Activated CD8-positive, alpha-beta T cell treated with anti-CD3 and anti-CD28 coated beads, Interleukin-2, amount 10 ng/mL, durations not matched to agents 7 days and 5 days (primary cell): ENCODE measurements at places on chromosomes 6 and 20. TPM values are rescaled to one million over a fixed set of nuclear protein-coding genes. Genes with fewer than 3 reads are reported as not detected.
A peak's percentile ranks its signal among the peaks of the same experiment; 100 is the strongest.

DNA sequence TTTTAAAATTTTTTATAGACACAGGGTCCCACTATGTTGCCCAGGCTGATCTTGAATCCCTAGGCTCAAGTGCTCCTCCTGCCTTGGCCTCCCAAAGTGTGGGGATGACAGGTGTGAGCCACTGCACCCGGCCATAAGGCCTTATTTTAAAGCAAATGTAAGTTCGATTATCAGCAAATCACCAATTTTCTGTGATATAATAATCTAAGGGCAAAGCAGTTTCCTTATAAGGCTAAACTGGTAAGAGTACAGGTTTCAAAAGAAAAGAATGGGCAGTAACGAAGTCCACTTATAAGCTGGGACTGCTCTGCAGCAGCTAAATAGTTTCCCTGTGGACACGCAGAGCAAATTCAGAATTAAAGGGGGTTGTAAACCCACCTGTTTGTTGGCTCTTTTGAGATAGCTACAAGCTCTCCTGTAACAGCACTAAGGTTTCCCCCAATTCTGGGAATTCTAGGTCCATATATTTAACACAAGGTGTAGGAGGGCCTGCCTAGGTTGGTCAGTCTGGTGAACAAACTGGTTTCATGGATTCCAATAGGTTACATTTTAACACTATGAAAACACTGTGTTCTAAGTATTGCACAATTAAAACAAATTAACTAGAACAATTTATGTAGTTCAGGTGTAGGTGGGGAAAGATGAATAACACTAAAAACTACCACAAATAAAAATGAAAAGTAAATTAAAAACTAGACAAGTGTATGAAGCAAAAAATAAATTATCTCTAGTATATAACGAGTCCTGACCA is 26.3 kb downstream of the LHFPL5 start:
- H3K4me1 ChIP-seq: no peaks in the 10 kb centered on the region
- no peaks in the 10 kb centered on the region for H3K27me3 ChIP-seq
- peaks cover 29% of the 10 kb centered on the region for H3K36me3 ChIP-seq

PXMP4 gene
- 17.7 TPM for total RNA-seq

DNA sequence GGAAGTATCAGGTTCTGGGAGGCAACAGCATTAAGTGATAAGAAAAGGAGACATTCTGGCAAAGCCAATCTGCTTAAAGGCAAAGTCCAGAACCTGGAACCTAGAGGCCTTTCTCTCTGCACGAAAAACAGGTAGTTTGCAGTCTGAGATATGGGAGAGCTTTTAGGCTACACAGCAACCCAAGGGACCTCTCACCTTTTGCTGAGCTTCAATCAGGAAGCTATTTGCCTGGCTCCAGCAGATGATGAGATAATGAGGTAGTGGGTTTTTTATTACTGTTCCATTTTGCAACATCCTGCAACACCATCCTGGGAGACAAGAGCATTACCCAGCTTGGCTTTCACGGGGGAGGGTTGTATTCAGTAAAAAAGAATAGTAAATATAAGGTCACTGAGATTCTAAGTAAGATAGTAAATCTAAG is 143.1 kb downstream of the ADGRG6 start:
- H3K4me1 ChIP-seq: no peaks in the 10 kb centered on the region
- H3K27ac ChIP-seq: no peak overlapping the region
- no peaks in the 10 kb centered on the region for H3K36me3 ChIP-seq
- H3K4me3 ChIP-seq: no peak overlapping the region
- no peak for DNase-seq

TAB2 gene
- total RNA-seq: 113 TPM

DNA sequence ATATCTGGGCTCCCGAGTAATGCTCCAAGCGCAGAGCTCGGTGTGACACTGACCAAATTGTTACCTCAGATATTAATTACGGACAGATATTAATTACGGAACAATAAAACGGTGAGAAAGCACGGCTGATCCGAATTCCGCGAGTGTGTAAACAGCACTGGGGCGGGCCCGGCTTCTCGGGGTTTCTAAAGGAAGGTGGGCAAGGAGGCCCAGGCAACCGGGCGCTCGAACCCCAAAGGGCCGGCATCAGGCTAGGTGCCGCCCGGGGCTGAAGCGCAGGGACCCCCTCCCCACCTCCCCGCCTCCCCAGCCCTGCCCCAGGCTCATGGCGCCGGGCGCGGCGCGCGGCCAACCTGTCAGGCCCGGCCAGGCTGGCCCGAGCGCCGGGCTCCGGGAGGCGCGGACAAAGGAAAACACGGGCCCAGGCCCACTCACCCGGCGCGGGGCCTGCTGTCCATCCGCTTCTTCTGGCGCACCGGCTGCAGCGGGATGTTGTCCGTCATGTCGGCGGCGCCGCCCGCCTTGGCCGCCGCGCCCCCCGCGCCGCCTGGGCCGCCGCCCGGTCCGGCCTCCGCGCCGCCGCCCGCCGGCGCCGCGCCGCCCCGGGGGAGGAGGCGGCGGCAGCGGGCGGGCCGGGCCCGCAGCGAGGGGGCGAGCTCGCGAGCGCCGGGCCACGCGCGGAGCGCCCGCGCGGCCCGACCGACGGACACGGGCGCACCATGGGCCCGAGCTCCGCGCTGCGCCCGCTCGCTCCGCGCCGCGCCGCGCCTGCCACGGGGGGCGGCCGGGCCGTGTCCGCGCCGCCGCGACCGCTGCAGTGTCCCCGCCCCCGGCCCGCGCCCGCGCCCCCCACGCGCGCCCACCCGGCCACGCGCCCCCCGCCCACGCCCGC is at the start of gene ATP9A:
Gene ATP9A (minus strand): TSS at position 524 of the 892 bp plus-strand sequence. CDS start 21 bp downstream, at position 503.
- peak within 1 kb of the TSS; percentile 45 for H3K4me3 ChIP-seq
- H3K27ac ChIP-seq: no peak within 1 kb of the TSS
- H3K36me3 ChIP-seq: no peaks in the 10 kb centered on the region
- no peak for DNase-seq
- H3K27me3 ChIP-seq: peaks cover 38% of the 10 kb centered on the region
- peaks cover 7% of the 10 kb centered on the region for H3K4me1 ChIP-seq

- peak; percentile 45 for DNase-seq
- no peak overlapping the region for H3K4me3 ChIP-seq
- H3K27ac ChIP-seq: peak overlapping the region; percentile 30
Measured at GRCh38 chr6:87483929-87484328, 11.2 kb downstream of the SLC35A1 start.

DNA sequence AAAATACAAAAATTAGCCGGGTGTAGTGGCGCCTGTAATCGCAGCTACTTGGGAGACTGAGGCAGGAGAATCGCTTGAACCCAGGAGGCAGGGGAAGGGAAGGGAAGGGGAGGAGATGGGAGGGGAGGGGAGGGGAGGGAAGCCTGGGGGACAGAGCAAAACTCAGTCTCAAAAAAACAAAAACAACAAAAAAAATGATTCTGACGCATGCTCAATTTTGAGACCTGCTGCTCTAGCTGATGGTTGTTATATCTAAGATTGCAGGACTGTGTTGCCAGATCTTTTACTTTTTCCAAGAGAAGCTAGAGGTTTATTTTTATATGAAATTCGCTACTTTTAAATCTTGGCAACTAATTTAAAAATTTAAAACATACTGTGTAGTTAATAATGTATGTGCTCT is 2.4 kb upstream of the WFDC2 start:
- H3K27ac ChIP-seq: no peak overlapping the region
- no peaks in the 10 kb centered on the region for H3K4me1 ChIP-seq
- no peaks in the 10 kb centered on the region for H3K36me3 ChIP-seq
- no peak overlapping the region for H3K4me3 ChIP-seq

- peaks cover 25% of the 10 kb centered on the region for H3K36me3 ChIP-seq
- DNase-seq: no peak
- no peaks in the 10 kb centered on the region for H3K27me3 ChIP-seq
Measured at GRCh38 chr20:50153153-50153499, 397 bp downstream of the PEDS1 start.

DNA sequence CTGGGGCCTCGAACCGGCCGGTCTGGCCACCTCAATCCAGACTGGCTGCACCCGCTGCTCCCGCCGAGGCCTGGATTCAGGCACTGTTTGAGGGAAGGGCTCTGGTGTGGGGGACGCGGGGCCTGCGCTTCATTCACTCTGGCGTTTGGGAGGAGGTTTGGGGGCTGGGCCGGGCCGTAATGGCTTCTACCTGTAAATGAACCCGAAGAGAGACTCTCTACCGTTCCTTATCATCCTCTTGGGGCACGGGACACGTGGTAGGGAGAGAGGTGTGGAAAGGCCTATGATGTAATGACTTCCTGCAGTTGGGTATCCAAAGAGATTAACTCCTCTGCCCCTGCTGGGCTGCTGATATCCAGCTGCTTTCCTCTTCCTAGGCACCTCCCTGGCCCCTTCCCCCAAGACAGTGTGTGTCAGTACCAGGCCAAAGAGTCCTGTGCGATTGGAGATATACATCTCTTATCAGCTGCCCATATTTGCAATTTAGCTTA is 1.8 kb downstream of the FOXO3 start:
- DNase-seq: no peak
- H3K27ac ChIP-seq: peak overlapping the region; percentile 4
- peaks cover 29% of the 10 kb centered on the region for H3K36me3 ChIP-seq

DNA sequence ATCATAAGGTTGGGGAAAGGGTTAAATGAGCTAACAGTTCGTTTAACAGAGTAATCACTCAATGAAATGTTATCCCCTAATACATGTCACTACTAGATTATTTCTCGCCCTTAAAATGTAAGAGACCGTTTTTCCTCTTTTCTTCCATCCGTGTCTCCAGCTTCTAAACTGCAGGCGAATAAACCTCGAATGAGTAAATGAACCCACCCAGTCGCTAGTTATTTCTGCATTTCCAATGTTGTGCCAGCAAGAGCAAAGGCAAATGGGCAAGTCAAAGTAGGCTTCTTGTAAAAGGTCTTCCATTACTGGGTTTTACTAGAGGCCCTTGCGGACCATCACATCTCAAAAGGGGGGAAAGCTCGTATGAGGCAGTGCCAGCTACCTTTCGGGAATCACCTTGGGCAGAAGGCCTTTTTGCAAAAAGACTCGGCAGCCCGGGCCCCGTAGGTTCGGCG is 400 bp upstream of the SMAP1 start:
- peak overlapping the region; percentile 74 for H3K27ac ChIP-seq
- H3K27me3 ChIP-seq: peaks cover 4% of the 10 kb centered on the region
- H3K36me3 ChIP-seq: peaks cover 24% of the 10 kb centered on the region
- no peak for DNase-seq
- peaks cover 40% of the 10 kb centered on the region for H3K4me1 ChIP-seq
- H3K4me3 ChIP-seq: peak overlapping the region; percentile 75

GRCh38 chr20:24983896-24984295 is 8.7 kb downstream of the APMAP start:
- no peaks in the 10 kb centered on the region for H3K27me3 ChIP-seq
- H3K4me3 ChIP-seq: no peak overlapping the region
- H3K4me1 ChIP-seq: peaks cover 77% of the 10 kb centered on the region
- no peak for DNase-seq
- H3K27ac ChIP-seq: peak overlapping the region; percentile 15

DNA sequence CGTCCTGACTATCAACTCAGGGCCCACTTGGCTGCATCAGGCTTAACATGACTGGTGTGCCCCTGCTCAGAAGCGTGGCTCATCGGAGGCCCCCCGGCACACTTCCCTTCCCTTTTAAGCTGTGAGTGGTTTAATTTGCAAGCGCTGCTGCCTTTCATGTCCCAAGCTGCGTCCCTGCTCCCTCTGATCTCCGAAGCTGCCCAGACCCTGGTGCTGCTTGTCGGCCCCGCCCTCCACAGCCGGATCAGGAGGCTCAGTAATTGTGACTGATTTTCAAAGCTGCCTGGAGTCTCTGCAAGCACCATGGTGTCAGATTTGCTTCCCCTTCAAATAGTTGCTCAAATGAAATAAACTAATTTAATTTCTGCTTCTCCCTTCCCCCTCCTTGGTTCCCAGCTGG is 71.1 kb downstream of the CDH22 start:
- no peaks in the 10 kb centered on the region for H3K4me1 ChIP-seq
- no peaks in the 10 kb centered on the region for H3K36me3 ChIP-seq
- H3K27ac ChIP-seq: no peak overlapping the region
- no peak for DNase-seq
- no peak overlapping the region for H3K4me3 ChIP-seq
- H3K27me3 ChIP-seq: peaks cover 6% of the 10 kb centered on the region

B4GALT5 gene
- 13.3 TPM for total RNA-seq

- no peaks in the 10 kb centered on the region for H3K36me3 ChIP-seq
- H3K4me1 ChIP-seq: no peaks in the 10 kb centered on the region
- no peaks in the 10 kb centered on the region for H3K27me3 ChIP-seq
- no peak overlapping the region for H3K4me3 ChIP-seq
Measured at GRCh38 chr20:37823296-37823980, 79.5 kb upstream of the VSTM2L start.

- peak; percentile 87 for DNase-seq
- peaks cover 74% of the 10 kb centered on the region for H3K4me1 ChIP-seq
- no peaks in the 10 kb centered on the region for H3K27me3 ChIP-seq
- H3K4me3 ChIP-seq: peak overlapping the region; percentile 46
- H3K27ac ChIP-seq: peak overlapping the region; percentile 94
Measured at GRCh38 chr6:24949020-24949569, 13.3 kb upstream of the RIPOR2 start.

DNA sequence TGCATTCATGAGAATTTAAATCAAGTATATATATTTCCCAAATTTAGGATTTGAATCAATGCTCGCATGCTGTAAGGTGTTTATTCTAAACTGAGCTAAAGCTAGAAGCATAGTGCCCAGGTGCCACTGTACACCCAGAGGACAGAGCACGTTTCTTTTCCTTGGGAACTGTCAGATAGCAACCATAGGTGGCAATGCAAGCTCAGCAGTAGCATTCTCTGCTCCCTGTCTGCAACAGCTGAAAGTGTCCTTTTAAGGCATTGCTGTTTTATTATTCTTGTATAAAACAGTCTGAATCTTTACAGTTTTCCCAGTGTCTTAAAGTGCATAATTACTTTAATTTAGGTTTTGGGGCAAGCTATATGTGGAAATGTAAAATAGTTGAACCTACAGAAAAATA is 443.4 kb upstream of the MMS22L start:
- no peak overlapping the region for H3K27ac ChIP-seq
- no peaks in the 10 kb centered on the region for H3K27me3 ChIP-seq
- H3K36me3 ChIP-seq: no peaks in the 10 kb centered on the region

DNA sequence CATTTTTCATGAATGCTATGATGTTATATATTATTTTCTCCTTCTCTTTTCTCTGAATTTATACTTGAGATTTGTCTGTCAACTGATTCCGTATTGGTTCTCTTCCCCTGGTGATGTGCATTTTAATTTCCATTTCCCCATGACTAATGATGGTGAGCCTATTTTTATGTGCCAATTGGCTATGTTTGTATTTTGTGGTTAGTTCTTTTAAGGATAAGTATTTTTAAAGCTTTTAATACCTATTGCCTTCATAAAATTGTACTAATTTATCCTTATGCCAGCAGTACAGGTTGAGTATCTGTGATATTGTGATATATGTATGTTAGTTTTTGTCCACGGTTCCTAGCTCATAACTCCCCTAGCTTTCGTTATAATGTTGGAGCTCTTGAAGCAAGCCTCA is 2.8 kb downstream of the POLH start:
- H3K4me3 ChIP-seq: peak overlapping the region; percentile 97
- no peaks in the 10 kb centered on the region for H3K27me3 ChIP-seq
- peaks cover 47% of the 10 kb centered on the region for H3K4me1 ChIP-seq
- DNase-seq: no peak
- H3K36me3 ChIP-seq: peaks cover 52% of the 10 kb centered on the region
